ENCODE measurements at places on chromosomes 12 and 14.

- DNase-seq, result no peak
Observed at GRCh38 chr12:116303066-116303465, 25.6 kb upstream of the MED13L start.

DNA sequence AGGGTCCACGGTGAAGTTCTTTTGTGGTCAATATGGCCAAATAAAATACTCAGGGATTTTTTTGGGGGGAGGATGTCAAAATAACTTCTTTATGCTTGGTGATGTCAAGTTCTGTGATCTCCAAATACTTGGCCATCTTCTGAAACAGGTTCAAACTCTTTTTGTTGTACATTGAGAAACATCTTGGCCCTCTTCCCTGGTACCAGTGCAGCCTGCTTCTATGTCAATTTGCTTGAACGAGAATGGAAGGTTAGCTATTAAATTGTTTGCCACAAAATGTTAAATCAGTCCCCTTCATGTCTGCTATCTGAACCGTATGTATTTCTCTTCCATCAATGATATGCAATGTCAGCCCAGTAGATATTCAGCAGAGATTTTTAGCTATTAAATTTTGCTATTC, 6.1 kb upstream of the CRADD start:
- no peak for DNase-seq

DNA sequence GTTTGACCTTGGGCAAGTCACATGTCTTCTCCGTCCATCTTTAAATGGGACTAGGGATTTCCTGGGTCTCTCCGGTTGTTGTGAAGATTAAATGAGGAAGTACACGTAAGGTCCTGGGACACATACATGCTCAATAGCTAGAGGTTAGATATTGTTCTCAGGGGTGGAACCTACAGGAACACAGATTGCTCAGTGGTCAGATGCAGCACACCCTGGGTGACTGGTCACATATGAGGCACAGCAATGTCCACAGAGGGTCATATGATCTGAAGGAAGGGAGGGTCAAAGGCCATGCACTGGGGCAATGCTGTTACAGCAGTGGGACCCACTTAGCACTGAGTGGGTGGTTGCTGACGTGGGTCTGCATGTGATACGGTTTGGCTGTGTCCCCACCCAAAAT, 11.4 kb upstream of the SLC8B1 start:
- no peak for DNase-seq

DNA sequence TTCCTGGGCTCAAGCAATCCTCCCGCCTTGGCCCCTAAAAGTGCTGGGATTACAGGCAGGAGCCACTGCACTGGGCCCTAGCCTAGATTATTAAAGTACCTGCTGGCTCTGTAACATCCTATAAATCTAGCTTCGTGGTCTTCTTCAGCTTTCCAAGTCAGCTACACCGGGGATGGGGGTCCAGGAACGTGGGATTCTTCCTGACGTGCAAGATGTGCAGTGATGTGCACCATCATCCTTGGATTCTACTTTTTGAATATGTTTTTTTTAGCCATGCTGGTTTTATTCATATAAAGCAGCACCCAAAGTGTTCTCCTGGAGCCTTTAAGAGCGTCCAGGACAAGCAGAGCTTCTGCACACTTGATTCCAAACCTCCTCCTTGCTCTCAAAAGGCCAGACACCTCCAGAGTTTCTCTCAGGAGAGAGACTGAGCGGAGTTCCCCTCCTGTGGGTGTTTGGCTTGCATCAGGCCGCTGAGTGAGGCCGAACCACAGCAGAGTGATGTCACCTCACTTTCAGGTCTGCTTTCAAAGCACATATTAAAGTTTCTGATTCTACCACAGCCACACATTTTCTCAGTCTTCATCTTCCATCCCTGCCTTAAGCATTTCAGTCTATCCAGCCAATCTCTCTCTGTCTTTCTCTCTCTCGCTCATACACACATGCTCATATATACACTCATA, 33.4 kb downstream of the VCPKMT start:
- DNase-seq, result peak; percentile 86

- no peak for DNase-seq
Observed at GRCh38 chr12:168763-169525, 45.0 kb downstream of the SLC6A12 start.

GRCh38 chr12:65778258-65779090, 45.8 kb upstream of the HMGA2 start:
- DNase-seq, result no peak

- DNase-seq, result no peak
Observed at GRCh38 chr14:41355866-41356265, 250.8 kb upstream of the LRFN5 start.

DNA sequence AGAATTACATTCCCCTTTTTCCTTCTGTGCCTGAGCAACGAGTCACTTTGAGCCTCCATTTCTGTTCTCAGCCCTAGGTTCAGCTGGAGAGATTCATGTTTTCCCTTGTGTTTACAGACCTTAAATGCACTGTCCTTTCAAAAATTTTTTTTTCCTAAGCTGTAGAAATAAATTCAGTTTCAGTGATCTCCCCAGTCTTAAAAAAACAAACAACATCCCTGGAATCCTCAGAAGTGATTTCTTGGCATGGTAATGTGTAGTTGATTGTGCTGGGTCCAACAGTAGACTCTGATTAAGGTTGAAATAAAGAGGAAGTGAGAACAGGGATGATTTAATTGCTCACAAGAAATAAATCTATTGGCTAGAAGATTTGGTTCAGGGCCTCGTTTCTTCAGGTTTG, 89.3 kb downstream of the NTN4 start:
- no peak for DNase-seq

- no peak for DNase-seq
Observed at GRCh38 chr14:64704143-64704742, at the start of gene PLEKHG3. PLEKHG3 (plus strand) TSS chr14:64704424; CDS start chr14:64727632, 23,208 bp downstream.

DNA sequence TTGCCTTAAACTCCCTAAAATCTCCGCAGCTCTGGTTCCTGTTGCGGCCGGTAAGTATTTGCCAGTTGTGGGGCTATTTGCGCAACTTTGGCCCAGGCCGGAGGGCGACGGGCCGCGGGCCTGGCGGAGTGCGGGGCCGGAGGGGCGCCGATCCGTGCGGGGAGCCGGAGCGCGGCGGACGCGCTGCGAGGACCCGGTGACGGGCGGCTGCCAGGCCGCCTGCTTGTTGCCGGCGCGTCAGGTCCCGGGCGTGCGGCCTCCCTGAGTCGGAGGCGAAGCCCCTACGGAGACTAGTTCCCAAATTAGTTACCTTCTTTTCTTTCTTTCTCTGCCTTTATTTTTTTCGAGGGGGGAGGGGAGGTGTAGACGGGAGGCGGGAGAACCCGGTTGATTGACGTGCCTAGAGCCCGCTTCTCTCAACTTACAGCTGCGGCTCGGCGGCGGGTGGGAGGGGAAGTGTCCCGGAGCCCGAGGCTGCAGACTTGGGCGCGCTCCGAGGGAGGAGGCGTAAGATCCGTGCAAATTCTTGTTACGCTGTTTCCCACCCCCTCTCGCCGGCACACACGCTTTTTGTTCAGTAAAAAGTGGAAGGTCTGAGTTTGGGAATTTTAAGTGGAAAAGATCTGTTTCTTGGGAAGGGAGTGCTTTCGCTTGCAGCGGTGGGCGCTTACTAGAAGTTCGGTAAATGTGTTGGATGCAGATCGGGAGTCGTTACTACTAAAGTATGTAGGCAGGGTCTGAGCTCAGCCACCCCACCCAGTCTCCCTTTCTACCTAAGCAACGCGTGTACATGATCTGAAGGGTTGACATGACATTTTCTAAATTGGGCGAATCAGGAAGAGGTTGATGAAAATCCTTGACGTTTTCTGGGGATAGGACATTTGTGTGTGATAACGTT, 576 bp downstream of the ZBTB1 start:
- DNase-seq, result peak; percentile 86

Data from stimulated activated CD4-positive, alpha-beta T cell treated with anti-CD3 and anti-CD28 coated beads, Interleukin-2, amount 100 ng/mL, for 24 hours (primary cell).